Progenitor cell of endocrine pancreas (in vitro differentiated cells): ENCODE measurements at places on chromosomes 4 and X.

- DNase-seq: no peak
These were observed 18.4 kb downstream of the XIAP start for GRCh38 chrX:123878252-123878721.

GRCh38 chr4:29770627-29771026 lies 949.5 kb upstream of the PCDH7 start:
- no peak for DNase-seq

DNA sequence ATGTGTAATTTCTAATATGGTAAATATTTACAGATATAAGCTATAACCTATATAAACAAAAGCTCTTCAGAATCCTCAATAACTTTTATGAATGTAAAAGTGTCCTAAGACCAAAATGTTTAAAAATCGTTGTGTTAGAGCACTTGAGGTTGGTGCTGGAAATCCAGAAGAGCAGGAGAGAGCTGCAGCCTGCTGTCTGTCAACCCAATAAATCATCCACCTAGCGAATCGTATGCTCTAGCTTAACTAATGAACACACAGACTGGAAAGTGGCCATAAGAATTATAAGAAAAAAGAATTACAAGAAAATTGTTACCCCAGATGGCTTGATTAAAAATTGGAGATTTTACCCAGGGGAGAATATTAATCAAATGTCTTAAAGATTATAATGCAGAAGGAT lies 17.0 kb downstream of the CFAP97 start:
- DNase-seq: no peak

- DNase-seq: no peak
These were observed 19.7 kb downstream of the FABP2 start for GRCh38 chr4:119302073-119302832.

DNA sequence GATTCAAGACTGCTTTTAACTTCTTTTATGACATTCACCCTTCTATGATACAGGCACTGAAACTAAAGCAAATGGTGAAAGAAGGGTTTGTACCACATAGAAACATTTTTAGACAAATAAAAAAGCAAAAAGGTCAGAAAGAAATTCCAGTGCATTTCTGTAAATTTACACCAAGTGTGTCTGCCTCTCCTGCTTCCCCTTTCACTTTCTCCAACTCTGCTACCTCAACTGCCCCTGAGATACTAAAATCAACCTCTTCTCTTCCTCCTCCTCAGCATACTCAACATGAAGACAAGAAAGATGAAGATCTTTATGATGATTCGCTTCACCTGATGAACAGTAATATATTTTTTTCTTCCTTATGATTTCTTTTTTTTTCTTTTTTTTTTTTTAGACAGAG lies 187.9 kb downstream of the LRBA start:
- DNase-seq: no peak
